ENCODE measurements at places on chromosomes 1 and 21. TPM values are rescaled to one million over a fixed set of nuclear protein-coding genes. Genes with fewer than 3 reads are reported as not detected.

DNA sequence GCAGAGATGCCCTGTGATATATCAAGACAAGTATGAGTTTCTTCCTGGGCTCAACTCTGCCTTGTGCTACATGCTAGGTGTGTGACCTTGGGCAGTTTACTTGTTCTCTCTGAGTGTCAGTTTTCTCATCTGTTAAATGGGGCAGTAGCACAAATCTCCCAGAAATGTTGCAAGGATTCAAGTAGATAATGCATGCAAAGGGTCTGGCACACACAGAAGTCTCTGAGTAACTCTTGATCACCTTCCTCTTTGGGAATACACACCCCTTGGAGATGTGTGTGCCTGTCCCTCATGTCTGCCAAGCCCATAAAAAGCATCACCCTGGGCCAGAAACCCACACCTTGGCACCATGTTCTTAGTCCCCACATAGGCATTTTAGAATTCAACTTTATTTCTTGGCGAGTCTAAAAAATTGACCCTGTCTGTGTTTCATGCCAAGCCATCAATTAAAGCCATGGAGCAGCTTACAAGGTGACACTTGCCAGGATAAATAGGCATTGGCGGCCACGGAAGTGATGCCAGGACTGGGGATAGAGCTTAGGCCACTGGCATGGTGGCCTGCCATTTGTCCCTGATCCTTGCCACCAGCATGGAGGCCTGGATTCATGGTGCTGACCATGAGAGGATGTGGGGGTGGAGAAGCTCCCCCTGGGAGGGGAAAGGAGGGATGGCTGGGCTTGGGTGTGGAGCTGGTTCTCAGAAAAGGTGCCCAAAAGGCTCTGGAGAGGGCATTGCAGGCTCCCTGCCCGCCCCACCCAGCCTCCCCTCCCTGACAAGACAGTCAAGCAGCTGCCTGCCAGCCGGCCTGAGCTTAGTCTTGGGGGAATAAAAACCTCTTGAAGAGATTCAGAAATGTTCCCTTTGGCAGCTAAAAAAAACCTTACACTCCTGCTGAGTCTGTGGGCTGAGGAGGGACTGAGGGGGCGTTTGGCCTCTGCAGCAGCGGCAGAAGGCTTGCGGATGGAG, 118.0 kb upstream of the IPO9 start:
- DNase-seq, result no peak

- DNase-seq, result peak; percentile 40
These were observed 341.0 kb upstream of the NEGR1 start for GRCh38 chr1:72623299-72623708.

- DNase-seq, result no peak
These were observed 31.1 kb downstream of the AHDC1 start for GRCh38 chr1:27572679-27573426.

DNA sequence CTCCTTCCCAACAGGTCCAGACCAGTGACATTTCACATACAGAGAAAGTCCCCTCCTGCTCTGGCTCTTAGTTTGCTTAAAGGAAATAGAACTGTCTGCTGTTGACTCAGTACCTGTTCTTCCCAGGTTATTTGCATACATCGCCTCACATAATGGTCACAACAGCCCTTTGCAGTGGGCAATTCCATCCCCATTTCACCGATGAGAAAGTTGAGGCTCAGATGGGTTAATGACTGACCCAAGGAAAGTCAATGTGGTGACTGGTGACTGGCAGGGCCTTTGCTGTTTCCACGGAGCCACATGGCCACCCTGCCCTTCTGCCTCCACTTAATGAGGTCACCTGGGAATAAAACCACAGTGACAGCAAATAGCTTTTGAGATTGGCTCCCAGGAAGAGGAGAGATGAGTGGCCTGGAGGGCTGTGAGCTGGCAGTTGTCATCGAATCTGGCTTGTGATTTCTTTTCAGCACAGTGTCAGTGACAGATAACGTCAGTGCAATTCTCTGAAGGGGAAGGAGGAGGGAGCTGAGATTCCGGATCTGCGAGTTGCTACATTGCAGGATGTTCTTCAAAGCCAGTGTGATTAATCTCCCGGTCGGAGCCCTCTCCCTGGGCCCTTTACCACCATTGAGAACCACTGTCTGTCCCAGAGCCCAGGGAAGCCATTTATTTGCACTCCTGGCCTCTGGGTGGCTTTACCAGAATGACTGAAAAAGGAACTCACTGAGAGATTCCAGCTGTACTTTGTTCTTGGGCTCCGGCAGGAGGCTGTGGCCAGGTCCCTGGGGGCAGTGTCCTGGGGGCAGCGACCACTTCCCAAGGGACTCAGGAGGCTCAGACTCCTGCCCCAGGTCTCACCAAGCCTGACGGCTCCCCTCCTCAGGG, 117.2 kb downstream of the CNIH3 start:
- DNase-seq, result no peak

DNA sequence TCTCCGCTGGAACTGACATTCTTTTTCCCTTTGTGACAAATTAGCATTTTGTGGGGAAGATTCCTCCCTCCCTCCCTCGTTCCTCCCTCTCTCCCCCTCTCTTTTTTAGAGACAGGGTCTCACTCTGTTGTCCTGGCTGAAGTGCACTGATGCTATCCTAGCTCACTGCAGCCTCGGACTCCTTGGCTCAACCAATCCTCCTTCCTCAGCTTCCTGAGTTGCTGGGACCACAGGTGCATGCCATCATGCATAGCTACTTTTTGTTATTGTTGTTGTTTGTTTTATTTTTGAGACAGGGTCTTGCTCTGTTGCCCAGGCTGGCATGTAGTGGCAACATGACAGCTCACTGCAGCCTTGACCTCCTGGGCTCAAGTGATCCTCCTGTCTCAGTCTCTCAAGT, 6.8 kb upstream of the SKI start:
- no peak for DNase-seq

GRCh38 chr1:214022810-214023425, 35.1 kb downstream of the PROX1 start:
- DNase-seq, result no peak

- DNase-seq, result no peak
These were observed 847 bp downstream of the ADORA1 start for GRCh38 chr1:203128431-203128715.

Gene BRINP3
- polyA plus RNA-seq, result 13.3 TPM

Gene PANK4
- polyA plus RNA-seq, result 21.3 TPM

Gene GDAP2
- 17.1 TPM for polyA plus RNA-seq

Gene KRTAP20-4
- not detected for polyA plus RNA-seq

Gene HNRNPR
- 228 TPM for polyA plus RNA-seq
